ENCODE measurements at places on chromosomes 5 and 9.
A peak's percentile ranks its signal among the peaks of the same experiment; 100 is the strongest.

DNA sequence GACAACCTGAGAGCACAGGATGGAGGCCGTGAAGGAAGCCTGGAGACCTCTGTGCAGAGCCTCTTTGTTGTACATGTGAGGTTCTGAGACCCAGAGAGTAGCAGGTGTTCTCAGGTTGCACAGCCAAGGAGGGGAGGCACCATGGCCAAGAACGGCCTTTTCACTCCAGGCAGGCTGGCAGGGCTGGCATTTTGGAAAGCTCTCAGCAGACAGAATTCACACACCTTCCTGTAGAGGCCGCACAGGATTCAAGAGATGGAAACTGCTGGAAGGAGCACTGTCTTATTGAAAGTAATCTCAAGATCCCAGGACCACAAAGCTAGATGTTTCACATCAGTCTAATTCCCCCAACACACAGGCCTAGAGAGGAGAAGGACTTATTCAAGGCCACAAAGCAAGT, 52.8 kb upstream of the XPA start:
- no peak for DNase-seq

- no peak for DNase-seq
Measured at GRCh38 chr9:28024676-28025075, 451.4 kb upstream of the C9orf72 start.

DNA sequence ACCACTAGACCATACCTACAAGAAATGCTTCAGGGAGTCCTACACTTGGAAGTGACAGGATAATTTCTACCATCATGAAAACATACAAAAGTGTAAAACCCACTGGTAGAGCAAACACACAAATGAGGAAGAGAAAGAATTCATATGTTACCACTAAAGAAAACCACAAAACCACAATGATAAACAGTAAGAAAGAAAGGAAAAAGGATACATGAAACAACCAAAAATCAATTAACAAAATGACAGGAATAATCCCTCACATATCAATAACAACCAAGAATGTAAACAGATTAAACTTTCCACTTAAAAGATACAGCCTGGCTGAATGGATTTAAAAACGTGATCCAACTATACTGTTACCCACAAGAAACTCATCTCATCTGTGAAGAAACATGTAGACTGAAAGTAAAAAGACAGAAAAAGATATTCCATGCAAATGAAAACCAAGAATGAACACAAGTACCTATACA, 83.4 kb downstream of the LPAR1 start:
- DNase-seq = no peak

DNA sequence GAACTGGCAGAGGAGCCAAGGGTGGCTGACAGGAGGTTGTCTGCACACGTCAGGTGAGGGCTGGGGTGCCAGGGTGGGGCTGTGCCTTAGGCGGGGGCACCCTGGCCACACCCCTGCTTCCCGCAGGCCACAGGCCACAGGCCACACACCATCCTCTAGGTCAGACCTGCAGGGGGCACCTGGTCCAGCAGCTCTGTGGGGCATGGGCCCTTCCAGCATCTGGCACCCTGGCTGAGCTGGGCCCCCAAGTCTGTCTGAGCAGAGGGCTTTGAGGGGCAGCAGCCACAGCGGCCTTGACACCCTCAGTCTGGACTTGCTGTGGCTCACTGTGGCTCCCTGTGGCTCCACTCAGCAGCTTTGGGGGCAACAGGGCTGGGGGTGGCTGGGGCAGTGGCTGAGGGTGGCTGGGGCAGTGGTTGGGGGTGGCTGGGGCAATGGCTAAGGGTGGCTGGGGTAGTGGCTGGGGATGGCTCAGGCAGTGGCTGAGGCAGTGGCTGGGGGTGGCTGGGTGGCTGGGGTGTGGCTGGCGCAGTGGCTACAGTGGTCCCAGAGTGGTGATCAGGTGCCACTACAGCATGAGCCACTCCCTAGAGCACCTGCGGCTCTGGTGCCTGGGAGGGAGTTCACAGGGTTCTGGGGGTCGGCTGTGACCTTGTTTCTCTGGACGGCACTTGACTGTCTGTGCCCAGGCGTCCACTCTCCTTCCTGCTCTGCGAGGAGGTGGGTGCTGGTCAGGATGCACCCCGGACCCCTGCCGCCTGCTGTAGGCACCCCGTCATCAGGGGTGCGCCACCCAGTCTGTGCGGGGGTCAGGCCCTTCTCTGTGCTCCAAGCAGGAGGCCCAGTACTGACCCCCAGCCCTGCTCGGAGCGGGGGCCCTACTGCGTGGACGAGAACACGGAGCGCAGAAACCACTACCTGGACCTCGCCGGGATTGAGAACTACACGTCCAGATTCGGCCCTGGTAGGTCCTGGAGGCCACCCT, 27.1 kb downstream of the NKD2 start:
- no peak for DNase-seq

DNA sequence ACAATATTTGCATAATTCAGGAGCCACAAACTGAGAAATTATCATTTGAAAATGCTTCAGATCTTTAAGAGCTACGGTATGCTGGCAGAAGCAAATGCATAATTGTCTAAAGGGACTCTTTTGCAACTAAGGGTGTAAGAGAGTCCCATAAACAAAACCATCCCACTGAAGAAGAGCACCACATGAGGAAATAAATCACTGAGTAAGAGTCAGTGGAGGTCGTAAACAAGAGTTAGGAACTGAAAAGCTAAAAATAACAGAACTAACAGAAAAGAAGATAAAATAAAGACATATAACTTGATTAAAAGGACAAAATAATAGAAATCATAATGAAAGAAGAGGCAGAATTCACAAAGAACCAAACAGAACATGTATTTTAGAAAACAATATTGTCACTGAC, 3.5 kb upstream of the SMC2 start:
- DNase-seq = no peak

- DNase-seq = no peak
Measured at GRCh38 chr5:75720882-75721281, 3.6 kb upstream of the POC5 start.

DNA sequence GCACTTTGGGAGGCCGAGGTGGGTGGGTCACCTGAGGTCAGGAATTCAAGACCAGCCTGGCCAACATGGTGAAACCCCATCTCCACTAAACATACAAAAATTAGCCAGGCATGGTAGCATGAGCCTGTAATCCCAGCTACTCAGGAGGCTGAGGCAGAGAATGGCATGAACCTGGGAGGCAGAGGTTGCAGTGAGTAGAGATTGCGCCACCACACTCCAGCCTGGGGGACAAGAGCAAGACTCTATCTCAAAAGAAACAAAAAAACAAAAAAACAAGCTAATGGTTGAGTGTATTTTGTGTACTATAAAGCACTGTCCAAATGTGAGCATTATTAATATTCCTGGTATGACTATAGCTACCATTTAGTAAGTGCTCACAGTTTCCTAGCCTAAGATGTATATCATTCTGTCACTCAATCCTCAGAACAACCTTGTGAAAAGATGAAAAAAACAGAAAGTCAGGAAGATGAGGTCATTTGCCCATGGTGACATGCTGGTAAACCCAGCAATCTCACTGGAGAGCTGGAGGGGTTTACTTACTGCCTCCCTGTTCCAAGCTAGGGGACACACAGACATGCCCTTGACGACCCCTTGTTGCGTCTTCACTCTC, 27.7 kb downstream of the ARHGEF37 start:
- DNase-seq = no peak

DNA sequence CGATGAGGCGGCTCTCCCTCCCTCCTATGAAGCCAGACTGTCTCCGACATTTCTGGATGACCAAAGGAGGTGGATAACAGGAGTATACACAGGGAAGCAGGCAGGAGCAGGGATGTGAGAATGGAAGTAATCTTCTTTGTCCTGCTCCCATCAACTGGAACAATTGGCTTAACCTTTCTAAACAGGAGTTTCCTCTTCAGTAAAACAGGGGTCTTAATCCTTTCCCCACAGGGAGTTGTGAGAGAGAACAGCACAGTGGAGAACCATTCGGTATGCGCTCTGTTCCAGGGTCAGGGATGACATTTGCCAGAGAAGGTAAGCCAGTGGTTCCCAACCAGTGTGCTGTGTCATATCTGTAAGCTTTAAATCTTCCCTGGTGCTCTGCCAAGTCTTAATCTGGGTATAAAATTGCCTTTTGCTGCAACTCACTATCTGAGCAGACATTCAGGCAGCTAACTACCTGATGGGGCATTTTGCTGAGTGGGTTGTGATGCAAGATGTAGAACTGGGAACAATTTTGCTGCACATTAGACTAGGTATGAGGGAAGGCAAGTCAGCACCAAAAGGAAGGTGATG, 294.8 kb upstream of the KIF2A start:
- DNase-seq = no peak

DNA sequence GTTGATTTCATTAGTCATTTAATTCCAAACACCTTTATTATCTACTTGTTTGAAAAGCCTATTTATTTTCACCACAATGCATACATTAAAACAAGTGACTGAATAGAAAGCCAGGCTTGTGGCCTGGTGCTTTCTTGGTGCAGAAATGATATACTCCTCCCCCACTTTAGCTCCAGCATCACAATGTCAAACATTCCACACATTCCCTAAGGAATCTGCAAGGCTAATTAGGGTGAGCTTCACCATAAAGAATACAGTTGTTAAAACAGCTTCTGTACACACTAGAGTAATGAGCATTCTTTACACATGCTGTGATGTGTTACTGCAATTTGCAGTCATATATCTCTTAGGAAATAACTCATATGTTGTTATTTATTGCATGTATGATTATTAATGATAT, 705.7 kb downstream of the CETN3 start:
- no peak for DNase-seq

- DNase-seq = no peak
Measured at GRCh38 chr5:135391869-135392255, 7.2 kb downstream of the MACROH2A1 start.

DNA sequence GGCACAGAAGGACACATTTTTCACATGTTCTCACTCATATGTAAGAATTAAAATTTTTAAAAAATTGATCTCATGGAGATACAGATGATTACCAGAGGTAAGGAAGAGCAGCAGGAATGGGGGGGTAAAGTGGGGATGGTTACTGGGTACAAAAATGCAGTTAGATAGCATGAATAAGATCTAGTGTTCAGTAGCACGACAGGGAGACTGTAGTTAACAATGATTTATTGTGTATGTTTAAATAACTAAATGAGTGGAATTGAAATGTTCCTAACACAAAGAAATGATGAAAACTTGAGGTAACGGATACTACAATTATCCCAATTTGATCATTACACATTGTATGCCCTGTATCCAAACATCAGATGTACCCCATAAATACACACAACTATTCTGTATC, 15.2 kb upstream of the TGFBI start:
- no peak for DNase-seq

DNA sequence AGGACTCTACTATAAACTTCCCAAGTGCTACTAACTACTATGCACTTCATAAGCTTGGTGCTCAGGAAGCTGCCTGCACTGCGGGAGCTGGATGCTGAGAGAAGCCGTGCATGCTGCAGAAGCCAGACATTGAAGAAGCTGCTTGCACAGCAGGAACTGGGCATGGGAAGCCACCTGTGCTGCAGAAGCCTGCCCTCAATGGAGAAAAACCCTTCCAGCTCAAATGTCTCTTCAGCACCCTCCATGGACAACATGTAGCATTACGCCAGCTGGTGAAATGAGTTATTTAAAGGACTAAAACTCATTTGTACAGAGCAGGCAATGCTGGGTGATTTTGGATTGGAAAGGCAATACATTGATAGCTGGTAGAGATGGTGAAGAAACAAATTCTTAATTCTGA, 247.2 kb downstream of the KIF4B start:
- DNase-seq = no peak

GRCh38 chr9:18568973-18569372, 95.0 kb downstream of the ADAMTSL1 start:
- DNase-seq = no peak

DNA sequence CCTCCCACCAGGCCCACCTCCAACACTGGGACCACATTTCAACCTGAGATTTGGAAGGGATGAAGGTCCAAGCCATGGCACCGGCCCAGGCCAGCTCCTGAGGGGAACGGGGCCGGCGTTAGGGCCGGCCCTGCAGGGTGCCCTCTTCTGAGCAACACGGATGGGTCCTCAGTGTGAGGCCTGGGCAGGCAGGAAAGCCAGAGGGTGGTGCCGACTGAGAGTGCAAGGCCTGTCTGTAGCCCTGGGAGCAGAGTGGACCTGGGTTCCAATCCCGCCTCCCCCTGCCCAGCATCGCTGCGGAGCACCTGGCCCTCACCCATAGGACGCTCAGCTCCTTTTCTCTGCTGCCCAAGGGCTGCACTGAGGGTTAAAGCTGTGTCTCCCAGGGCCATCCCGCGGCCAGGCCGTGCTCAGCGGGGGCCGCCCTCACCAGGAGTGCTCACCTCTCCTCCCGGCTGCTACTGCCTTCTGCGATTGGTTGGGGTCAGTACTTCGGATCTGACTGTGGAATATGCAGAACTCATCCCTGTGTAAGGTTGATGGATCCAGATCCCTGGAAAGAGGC, 44.1 kb upstream of the FCN2 start:
- DNase-seq = no peak

DNA sequence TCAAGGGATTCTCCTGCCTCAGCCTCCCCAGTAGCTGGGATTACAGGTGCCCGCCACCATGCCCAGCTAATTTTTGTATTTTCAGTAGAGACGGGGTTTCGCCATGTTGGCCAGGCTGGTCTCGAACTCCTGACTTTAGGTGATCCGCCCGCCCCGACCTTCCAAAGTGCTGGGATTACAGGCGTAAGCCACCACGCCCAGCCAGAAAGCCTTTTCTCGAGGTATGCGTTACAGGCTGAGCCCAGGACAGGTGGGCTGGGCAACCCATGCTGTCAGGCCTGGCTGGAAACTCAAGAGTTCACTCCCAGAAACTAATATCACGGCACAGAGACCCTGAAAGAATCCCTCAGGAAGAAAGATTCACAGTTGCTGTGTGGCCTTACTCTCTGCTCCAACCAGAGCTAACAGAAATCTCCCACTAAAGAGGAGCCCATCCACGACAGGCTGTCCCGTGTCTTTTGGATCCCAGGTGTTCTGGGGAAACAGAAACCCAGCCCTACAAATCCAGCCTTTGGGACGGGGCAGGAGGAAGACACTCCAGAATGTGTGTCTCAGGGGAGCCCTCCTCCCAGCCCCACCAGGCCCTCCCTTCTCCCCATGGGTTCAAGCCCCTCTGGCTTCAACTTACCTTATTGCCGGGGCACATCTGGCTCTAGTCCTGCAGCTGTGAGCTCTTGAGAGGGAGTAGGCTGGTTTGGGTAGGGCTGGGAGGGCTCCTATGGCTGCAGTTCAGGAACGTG, 400 bp downstream of the TIFAB start:
- no peak for DNase-seq

GRCh38 chr5:91384671-91385430, 1.7 kb upstream of the ARRDC3 start:
- peak; percentile 56 for DNase-seq

Data from BJ (cell line).